ENCODE measurements at places on chromosomes 6 and 20.

GRCh38 chr20:1536893-1537730 lies 20.4 kb downstream of the SIRPD start:
- DNase-seq = no peak

- DNase-seq = no peak
Observed at GRCh38 chr6:88422831-88423230, 256.7 kb upstream of the CNR1 start.

GRCh38 chr20:58950603-58951002 lies 30.5 kb upstream of the NELFCD start:
- no peak for DNase-seq

DNA sequence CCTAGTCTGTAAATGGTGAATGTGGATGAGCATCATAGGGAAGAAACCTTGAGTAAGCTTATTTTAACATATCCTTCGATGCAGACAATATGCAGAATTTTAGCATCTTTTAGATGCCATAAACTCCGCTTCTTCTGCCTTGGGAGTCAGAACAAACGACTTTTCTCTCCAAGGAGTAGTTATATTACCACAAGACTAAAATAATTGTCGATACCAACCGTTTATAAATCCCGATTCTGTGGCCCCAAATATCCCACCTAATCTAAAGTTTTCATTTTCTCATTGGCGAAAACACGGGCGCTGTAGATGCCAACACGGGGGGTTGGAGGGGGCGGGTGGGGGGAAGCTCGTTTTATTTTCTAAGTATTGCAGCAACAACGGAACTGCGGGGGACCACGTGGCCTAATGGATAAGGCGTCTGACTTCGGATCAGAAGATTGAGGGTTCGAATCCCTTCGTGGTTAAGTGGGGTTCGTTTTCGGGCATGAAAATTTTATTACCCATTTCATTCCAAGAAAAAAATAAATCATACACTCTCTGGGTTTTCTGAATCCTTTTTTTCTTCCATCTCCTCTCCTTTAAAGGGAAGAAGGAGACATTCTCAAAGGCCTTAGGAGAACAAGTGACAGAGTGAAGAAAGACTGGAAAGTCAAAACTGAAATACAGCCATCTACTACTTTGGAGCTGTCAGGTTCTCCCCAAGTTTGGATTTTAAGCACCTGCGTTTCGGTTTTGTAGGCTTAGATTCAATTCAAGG lies 65.5 kb upstream of the BTN3A2 start:
- peak; percentile 37 for DNase-seq

DNA sequence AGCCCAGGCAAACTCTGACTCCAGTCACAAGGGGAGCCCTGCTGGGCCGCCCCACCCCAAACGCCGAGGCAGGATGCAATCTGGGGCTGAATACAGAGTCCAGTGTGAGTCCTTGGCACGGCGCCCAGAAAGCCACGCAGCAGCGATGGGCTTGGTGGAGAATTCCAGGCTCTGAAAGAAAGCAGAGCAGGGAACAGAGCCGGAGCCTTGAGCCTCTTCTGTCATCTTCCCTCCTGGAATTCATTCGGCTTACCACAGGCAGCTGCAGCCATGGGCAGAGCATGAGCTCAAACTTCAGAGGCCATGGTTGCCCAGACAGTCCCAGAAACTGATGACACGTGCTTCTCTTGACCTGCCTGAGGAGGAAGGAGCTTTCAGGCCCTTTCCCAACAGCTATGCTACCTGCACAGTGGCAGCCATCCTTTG lies 441.1 kb upstream of the JARID2 start:
- peak; percentile 78 for DNase-seq

GRCh38 chr6:155406801-155407200 lies 48.8 kb downstream of the NOX3 start:
- DNase-seq = no peak

DNA sequence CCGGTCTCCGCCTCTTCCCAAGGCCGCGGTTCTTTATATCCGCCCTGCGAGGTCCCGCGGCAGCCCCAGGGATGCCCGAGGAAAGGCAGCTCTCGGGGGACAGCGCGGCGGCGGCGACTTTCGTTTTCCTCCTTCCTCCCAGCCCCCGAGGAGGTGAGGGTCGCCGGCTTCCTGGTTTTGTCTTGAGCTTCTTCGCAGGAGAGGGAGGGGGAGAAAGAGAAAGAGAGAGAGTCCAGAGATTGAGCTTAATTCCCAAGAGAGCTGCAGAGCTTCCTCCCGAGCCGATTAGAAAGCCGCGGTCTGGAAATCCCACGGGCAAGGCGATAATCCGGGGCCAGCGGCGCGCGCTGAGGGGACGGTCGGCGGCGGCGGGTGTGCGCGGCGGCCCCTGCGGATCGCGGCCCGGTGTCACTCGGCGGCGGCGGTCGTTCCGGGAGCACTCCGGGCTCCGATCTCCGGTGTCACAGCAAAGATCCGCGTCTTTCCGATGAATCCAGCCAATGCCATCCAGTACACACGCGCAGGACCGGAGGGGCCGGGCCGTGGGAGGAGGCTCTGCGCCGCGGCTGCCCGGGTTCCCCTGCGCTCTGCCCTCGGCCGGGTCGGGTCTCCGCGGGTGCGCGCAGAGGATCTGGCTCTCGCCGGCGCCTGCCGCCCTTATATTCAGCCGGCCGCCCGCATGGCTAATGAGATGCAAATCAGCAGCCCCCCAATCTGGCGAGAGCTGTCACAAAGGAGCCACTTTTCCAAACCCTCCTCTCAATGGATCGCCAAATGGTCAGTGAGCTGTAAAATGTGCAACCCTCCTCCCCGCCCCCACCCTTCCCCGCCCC lies at the start of gene DLL1:
TSS of gene DLL1 (minus strand) at position 783 of the 833 bp plus-strand sequence. CDS start 939 bp downstream, outside the sequence.
- DNase-seq = peak; percentile 39

DNA sequence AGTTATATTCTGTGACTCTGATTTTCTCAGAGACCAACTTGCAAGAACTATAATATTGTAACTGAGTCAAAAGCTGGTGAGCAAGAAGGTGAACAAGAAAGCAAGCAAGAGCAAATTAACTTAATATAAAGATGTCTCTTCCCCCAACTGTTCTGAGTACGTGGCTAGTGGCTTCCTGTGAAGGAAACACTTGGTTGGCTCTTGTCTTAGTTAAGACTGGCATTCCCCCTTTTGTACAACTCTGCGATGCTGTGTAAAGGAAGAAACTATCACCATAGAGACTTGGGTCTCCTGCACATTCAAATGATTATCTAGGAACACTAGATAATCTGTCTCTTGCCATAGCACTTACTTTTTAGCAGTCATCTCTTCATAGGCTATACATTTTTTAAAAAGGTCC lies 47.3 kb upstream of the TNFAIP3 start:
- DNase-seq = no peak

Data from kidney tubule cell (primary cell).